ENCODE measurements at places on chromosomes 3 and 15.

DNA sequence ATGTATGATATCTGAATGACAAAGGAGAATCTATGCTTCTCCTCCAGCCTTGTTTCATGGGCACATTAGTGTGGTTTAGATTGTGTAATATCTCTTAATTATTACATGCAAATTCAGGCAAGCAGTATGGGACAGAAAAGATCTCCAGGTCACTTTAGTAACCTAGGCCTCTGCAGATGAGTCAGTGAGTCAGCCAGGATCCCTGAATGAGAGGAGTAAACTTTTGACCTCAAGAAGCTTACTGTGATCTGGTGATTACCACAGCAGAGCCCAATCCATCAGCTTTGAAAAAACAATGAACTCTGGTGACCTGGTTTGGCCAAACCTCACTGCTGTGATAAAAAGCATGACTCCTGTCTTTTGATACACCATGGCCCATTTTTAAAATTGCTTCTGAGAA, 107.8 kb downstream of the LRRN1 start:
- no peak for DNase-seq

GRCh38 chr3:95088464-95088863, 1025.6 kb downstream of the NSUN3 start:
- no peak for DNase-seq

- DNase-seq = no peak
Measured at GRCh38 chr15:38531509-38531908, 33.1 kb downstream of the RASGRP1 start.

GRCh38 chr15:67240235-67241131, 14.0 kb downstream of the AAGAB start:
- peak; percentile 16 for DNase-seq

- no peak for DNase-seq
Measured at GRCh38 chr15:47985568-47985967, 135.2 kb upstream of the SLC24A5 start.

DNA sequence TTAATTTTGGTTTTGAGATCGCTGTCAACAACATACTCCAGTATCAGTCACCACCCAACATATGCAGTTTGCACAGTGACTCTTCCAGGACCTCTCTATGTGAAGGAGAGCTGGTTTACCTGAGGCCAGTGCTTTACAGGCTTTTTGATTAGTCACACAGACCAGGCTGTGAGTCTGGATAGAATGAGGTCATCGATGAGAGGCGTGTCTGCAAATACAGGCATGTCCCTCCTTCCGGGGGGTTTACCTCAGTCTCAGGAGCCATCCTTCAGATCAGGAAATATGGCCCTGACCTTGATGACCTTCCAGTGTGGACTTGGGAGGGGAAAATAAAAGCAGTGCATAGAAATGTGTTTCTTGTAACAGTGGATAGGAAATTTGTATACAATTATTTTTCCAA, 46.9 kb downstream of the KBTBD12 start:
- DNase-seq = peak; percentile 33

GRCh38 chr15:40084650-40085049, 24.0 kb downstream of the BMF start:
- no peak for DNase-seq

GRCh38 chr3:102712896-102713295, 278.1 kb downstream of the ZPLD1 start:
- no peak for DNase-seq

Data from BE2C (cell line).